ENCODE measurements at places on chromosomes 6 and 20.

DNA sequence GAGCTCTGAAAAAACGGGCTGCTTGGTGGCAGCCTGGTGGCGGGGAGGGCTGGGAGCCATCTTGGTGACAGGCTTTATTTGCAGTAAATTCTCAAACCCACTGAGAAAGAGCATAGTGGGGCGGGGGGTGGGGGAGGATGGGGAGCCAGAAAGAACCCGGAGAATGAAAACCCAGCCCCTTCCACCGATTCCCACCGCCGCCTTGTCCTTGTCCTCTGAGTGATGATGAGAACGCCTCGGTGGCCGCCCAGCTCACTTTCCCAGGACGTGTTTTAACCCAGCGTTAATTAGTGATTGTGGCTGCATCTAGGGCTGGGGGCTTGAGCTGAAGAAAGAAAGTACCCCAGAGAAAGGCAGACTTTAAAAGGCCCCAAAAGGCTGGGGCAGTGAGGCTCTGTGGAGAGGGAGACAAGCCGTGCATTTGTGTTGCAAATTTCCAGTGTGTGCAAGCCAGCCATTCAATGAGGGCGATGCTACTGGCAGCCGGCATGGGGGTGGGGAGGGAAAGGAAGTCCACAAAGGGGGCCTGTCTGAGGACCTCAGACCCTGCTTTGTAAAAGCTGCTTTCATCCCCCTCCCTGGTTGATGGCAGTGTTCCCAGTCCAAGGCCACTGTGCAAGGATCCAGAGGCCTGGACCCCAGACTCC lies 6.2 kb upstream of the GHRH start:
- DNase-seq: no peak

- no peak for DNase-seq
Observed at GRCh38 chr6:122151066-122151465, 248.4 kb upstream of the HSF2 start.

GRCh38 chr20:47682028-47682783 lies 103.1 kb downstream of the SULF2 start:
- DNase-seq: no peak

- DNase-seq: no peak
Observed at GRCh38 chr6:5695260-5696245, 311.2 kb downstream of the NRN1 start.

GRCh38 chr6:112744827-112745226 lies 397.7 kb downstream of the RFPL4B start:
- DNase-seq: no peak

GRCh38 chr20:9736373-9736772 lies 102.5 kb downstream of the PAK5 start:
- no peak for DNase-seq

DNA sequence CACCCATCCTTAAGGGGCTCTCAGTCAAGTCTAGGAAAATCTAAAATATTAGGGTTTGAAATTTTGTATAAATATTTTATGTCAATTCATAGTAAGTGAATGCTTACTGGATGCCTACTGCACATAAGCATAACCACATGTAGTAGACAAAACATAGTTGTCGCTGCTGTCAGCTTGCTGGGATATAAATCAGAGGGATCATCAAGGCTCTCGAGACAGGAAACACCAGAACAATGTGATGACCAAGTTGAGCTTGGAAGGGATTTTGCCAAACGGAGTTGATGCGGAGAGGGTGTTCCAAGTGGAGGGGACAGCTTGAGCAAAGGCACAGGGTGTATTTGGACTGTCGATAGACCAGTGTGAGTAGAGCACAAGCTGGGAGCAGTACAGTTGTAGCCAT lies 105.8 kb upstream of the SUPT3H start:
- no peak for DNase-seq

- no peak for DNase-seq
Observed at GRCh38 chr6:1630771-1631217, 21.1 kb downstream of the FOXC1 start.

GRCh38 chr6:160217073-160217472 lies 41.5 kb downstream of the SLC22A2 start:
- DNase-seq: no peak

DNA sequence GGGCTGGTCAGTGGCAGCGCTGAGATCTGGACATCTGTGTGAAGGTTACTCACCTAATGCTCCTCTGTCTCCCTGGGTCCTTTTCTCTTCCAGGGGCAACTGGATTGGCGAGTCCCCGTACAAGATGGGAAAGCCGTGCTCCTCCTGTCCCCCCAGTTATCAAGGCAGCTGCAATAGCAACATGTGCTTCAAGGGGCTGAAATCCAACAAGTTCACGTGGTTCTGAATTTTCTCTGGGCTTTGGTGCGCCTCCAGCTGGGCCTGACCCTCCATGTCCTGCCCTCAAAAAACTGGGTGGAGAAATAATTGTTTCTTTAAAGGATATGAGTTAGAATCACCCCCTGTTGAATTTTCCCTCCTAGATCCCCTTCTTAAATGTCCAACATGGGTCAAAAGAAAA lies 4.9 kb upstream of the HNF4A start:
- no peak for DNase-seq

GRCh38 chr6:134938896-134939295 lies 11.0 kb downstream of the ALDH8A1 start:
- DNase-seq: peak; percentile 47

GRCh38 chr6:37967651-37968050 lies 148.1 kb downstream of the ZFAND3 start:
- DNase-seq: no peak

DNA sequence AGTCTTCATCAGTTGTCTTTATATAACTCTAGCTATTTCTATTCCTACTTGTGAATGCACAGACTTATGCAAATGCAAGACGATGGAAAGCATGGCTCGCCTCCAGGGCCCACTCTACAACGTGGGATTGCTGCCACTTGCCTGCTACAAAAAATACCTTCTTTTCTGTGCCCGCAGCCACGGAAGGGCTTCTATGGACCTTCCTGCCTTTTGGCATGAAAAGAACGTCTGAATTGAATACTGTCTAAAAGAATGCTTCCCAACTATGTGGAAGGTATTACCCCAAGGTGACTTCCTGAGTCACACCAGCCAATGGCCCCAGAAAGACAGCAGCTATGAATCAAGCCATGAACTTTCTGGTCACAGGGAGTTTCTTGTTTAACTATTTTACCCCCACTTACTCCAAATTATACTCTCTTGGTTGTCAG lies 261.2 kb downstream of the HIVEP2 start:
- DNase-seq: no peak

DNA sequence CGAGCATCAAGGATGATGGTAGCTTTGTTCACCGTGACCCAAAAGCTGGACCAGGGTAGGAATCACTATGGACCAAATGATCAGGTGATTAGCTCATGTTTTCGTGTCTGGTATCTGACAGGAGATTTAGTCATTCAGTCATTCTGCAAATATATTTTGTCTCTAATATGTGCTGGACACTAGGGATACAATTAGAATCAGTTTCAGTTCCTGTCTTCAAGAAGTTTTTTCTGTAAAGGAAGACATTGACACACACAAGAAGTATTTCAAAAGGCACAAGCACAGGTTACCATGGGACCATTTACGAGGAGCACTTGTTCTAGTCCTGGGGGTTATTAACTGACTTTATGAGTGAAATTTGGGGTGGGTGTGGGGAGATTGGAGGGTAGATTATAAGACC lies 244.9 kb downstream of the HIVEP2 start:
- no peak for DNase-seq

GRCh38 chr6:35605600-35605999 lies 83.1 kb downstream of the FKBP5 start:
- DNase-seq: no peak

GRCh38 chr6:35181933-35182612 lies 31.7 kb upstream of the SCUBE3 start:
- no peak for DNase-seq

- no peak for DNase-seq
Observed at GRCh38 chr6:160201061-160201460, 57.6 kb downstream of the SLC22A2 start.

- DNase-seq: no peak
Observed at GRCh38 chr6:149899926-149900619, 2.2 kb upstream of the RAET1E start.

- no peak for DNase-seq
Observed at GRCh38 chr6:130870179-130870880, 43.1 kb downstream of the SMLR1 start.

DNA sequence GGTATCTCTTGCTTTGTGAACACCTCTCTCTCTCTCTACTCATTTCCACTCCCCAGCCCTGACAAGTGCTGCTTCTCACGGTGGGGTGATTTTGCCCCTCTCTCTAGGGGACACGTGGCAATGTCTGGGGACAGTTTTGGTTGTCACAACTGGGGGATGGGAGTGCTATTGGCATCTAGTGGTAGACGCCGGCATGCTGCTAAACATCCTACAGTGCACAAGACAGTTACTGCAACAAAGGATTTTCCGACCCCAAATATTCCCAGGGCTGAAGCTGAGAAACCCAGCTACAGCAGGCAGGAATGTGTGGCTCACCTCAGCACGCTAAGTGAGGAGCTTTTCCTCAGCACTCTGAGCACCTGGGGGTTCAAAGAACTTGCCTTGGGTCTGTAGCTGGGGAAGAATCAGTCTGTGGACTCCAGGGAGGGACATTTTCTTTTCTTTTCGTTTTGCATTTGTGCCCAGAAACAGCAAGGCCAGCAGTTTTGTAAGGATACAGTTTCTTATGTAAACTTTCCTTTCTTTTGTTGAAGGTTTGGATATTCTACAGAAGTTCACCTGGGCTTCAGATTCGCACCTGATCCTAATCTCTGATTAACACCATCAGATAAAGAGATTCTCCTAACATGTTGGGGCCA lies 246.9 kb upstream of the ZFP64 start:
- no peak for DNase-seq

- DNase-seq: no peak
Observed at GRCh38 chr6:78505178-78505577, 362.2 kb upstream of the IRAK1BP1 start.

- no peak for DNase-seq
Observed at GRCh38 chr20:49603209-49603627, 35.3 kb upstream of the PTGIS start.

DNA sequence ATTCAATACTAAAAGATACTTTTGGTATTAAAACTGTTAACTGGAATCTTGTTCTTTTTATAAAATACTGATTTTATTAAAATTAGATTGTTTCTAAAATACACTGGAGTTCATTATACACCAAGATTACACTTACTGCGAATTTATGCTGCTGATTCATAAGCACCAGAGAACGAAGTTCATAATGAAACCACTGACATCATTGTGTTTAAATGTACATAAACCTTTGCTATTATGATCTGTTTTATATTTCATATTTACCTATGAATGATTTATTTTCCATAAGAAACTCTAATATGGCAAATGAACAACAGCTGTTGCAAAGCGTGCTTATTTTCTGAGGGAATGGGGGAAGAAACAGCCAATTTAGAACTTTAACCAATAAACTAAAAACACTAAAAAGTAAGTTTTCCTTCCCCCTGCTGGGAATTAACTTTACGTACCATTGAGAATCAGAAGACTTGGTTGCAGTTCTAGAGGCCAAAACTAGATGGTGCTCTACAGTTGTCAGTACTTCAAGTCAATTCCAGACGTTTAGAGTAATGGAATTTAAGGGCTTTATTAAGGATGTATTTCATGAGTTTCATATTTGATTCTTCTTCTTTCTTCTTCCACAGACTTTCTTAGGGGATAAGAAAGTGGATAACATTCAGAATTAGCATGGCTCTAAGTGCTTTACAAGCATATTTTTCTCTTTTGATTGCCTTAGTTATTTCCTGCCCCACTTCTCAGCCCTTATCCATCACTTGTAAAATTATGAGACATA lies 30.8 kb upstream of the COL19A1 start:
- no peak for DNase-seq

DNA sequence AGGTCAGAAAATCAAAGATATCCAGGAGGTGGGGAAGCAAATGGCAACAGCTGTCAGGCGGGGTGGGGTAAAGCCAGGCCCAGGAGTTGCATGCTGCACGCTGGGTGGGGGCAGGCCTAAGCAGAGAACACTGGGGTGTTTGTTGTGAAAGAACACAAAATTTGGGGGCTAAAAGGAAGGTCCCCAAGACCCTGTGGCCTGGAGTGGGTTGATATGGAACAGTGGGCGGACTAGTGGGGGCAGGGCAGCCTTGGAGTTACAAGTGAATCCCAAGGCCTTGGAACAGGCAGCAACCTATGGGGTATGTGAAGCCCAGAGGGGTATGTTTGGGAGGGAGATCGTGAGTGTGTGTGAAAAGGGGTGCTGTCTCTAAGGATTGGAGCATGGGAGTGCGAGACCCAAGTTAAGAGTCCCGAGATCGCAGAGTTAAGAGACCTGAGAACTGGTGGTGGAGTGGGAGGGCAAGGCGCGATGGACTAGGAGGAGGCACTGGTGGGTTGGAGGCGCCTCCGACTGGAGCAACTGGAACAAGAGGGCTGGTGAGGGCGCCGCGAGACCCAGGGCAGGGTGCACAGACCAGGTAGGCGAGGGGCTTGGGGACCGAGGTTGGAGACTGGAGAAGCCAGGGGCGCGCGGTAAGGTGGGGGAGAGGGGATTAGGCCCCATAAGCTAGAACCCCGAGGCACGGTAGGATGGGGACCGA lies 658 bp downstream of the CUL7 start:
- DNase-seq: no peak

- DNase-seq: no peak
Observed at GRCh38 chr6:5044866-5045265, 40.3 kb upstream of the PPP1R3G start.

GRCh38 chr6:12875051-12875450 lies 158.5 kb downstream of the PHACTR1 start:
- DNase-seq: no peak

DNA sequence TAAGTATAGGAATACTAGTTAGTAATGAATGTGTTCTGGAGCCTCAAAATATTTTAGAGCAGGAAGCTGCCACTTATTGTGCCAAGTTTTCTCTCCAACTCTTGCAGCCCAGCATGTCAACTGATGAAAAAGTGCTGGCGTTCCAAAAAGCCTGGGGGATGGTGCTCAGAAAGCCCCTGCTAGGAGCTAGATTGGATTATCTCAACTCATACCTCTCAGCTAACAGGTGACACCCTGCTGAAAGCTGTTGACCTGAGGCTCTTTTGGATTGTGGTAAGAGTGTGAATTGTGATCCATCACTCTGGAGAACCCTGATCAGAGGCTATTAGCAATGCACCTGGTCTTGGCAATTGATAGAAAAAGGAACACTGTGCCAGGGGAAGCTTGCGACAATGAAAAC lies 580.4 kb downstream of the EYS start:
- no peak for DNase-seq

GRCh38 chr6:85461798-85462170 lies 11.9 kb downstream of the NT5E start:
- DNase-seq: no peak

DNA sequence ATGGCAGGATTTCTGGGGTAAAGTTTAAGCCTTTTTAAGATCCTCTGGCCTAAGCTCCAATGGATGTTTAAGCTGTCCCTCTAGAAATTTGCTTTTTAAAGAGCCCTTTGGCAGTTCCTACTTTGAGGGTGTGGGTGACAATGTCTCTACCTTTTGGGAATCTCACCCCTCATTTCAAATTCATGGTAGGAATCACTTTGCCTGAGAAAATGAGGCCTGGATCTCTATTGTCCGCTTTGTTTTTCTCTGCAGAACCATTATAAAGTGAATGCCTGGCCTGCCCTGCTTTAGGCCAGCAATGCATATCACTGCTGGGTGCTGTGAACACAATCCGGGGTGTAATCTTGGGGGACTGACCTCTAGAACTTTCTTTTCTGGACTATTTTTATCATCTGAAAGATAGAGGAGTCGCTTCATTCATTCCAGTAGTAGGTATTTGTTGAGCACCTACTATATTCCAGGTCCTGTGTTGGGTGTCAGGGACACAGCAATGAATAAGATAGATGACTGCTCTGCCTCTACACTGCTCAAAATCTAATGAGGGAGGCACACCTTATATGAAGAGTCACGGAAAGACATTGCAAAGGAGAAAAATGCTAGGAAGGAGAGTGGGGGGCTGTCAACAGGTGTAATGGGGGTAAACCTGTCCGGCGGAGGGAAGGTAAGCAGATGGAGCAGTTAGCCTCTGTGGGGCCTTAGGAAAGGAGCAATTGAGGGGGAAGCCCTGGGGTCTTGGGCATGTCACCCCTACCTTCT lies 8.6 kb upstream of the COMMD7 start:
- no peak for DNase-seq
